ENCODE measurements at places on chromosomes 1 and 21.

DNA sequence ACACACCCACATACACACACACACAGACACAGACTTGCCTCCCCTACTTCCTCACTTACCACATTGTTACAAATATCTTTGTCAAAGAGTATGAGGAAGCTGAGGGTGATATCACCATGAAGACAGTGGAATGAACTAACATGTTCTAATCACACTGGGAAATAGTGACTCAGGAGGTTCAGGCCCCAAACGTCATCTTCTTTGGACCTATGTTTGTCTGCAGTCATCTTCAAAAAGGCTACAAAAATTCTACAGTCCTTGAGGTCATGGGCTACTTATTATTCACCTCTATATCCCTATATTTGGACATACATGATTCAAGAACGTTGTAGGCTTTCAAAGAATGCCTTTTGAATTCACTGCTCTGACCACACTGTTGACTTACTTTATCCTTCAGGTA, 2.1 kb upstream of the LCE2C start:
- no peak for DNase-seq

GRCh38 chr1:237470712-237471338, 419.9 kb downstream of the ZP4 start:
- DNase-seq: peak; percentile 60

DNA sequence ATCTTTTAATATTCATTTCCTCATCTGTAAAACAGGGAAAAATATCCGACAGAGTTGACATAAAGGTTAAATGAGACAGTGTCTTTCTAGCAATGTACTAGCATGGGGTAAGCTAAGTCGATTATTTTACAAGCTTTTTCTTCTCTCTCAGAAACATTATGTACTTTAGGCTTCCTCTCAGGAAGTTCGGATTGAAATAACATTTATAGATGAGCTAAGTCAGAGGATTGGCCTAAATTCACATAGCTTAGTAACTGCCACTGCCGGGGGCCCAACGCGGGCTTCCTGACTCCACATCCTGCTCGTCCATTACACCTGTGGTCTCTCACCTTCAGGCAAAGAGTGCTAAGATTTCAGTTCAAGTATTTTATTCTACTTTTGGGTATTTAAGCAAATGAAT, 462.3 kb upstream of the NFIA start:
- DNase-seq: no peak

GRCh38 chr21:42991992-42992740, 17.8 kb downstream of the PKNOX1 start:
- no peak for DNase-seq

DNA sequence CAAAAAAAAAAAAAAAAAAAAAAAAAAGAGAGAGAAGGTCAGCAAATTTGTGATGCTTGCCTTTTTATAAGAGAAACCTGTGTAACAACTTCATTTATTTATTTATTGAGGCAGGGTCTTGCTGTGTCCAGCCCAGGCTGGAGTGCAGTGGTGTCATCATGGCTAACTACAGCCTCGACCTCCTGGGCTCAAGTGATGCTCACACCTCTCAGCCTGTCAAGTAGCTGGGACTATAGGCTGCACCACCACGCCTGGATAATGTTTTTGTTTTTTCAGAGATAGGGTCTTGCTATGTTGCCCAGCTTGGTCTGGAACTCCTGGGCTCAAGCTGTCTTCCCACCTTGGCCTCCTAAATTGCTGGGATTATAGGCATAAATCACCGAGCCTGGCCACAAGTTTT, 42.4 kb downstream of the DHCR24 start:
- no peak for DNase-seq

DNA sequence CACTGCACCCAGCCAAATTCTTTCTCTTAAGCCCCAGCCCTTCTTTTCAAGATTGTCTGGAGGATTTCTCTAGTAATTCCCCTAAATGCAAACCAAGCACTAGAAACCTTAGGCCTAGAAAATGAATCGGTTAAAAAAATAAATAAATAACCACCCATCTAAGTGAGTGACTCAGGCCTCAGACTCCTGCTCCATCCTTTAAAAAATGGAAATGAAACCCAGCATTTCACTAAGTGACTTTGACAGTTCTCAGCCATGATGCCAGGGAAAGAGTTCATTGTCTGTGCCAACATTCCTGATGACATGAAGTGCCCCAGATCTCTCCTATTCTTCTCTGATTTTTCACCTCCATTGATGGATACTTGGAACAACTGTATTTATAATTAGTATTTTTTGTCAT, 415.2 kb upstream of the DAB1 start:
- DNase-seq: no peak

DNA sequence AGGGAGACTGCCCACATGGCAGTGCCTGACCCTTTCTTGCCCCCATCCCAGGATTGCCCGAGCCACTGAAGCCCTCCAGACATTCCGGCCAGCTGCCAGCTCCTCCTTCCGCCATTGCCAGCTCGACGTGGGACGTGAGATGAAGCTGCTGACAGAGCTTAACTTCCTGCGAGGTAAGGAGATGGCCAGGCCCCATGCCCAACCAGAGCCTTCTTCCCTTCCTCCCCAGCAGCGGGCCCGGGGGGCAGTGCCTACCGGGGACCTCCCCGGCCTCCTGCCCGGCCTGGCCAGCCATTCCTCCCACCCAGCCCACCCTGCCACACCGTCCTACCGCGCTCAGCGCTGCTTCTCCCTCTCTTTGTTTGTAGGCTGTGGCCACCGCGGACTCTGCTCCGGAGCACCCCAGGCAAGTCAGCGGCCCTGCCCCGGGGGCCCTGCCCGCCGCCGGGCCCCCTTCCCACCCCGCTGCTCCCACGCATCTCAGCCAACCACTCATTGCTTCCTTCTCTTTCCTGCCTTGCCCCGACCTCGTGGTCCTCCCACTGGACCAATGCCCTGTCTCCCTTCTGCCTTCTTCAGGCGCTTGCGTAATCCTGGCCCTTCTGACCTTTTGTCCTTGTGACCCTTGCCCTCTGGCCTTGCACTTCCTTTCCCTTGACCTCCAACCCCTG, 4.9 kb downstream of the TRIM46 start:
- DNase-seq: no peak

DNA sequence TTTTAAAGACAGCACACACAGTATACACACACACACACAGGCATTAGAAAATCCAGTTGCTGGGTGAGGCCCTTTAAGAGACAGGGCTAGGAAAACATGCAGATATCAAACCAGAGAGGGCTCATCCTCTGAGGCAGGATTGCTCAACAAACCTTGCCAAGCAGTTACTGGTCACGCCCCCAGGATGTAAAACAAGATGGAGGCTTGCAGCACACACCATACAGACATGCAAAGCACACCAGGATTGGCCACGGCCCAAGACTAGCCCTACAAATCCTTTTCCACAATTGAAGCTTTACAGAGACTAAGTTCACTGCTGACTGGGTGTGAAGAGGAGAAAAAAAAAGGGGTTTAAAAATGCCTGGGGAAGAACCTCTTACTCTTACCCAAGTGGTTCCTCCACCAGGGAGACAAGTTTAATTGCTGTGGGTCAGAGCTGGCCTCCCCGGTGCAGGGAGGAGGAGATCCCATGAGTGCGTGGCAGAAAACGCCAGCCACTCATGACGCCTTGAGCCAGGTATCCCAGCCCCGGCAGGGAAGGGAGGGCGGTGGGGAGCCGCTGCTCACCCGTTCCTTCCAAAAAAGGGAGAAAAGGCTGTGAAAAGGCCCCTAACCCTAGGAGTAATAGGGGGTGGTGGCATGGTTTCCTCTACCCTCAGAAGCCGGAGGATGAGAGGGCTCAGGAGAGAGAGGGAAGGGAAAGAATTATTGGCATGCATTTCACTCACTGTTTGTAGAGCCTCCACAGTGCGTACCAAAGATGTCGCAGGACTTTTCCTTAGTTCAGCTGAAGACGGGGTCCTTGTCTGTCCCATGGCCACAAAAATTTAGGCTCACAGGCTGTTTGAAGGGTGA, 594.6 kb upstream of the ZP4 start:
- DNase-seq: no peak
